Cardiac ventricle fibroblast (primary cell): ENCODE measurements at places on chromosomes 11 and 22. TPM values are rescaled to one million over a fixed set of nuclear protein-coding genes. Genes with fewer than 3 reads are reported as not detected.

The SNX15 gene
- 12.8 and 12.9 TPM in 2 replicates for total RNA-seq

The THY1 gene
- 93.5 and 98.5 TPM in 2 replicates for total RNA-seq

The OR52J3 gene
- total RNA-seq: not detected in 2 replicates

The KIAA1671 gene
- total RNA-seq: 5.6 and 6.9 TPM in 2 replicates

The PGM2L1 gene
- 0.75 and 1.5 TPM in 2 replicates for total RNA-seq

The LRRC75B gene
- 5.4 and 8.1 TPM in 2 replicates for total RNA-seq

The CD248 gene
- total RNA-seq: 258 and 278 TPM in 2 replicates

The GPHA2 gene
- not detected in 2 replicates for total RNA-seq

The WNT7B gene
- 0.29 TPM in 1 of 2 replicates, not detected in the other for total RNA-seq

The TMEM179B gene
- 60.1 and 80.1 TPM in 2 replicates for total RNA-seq

The VPS11 gene
- 25.2 and 25.4 TPM in 2 replicates for total RNA-seq
